Left colon (tissue), 2 donors: ENCODE measurements at places on chromosomes 1 and 21.

DNA sequence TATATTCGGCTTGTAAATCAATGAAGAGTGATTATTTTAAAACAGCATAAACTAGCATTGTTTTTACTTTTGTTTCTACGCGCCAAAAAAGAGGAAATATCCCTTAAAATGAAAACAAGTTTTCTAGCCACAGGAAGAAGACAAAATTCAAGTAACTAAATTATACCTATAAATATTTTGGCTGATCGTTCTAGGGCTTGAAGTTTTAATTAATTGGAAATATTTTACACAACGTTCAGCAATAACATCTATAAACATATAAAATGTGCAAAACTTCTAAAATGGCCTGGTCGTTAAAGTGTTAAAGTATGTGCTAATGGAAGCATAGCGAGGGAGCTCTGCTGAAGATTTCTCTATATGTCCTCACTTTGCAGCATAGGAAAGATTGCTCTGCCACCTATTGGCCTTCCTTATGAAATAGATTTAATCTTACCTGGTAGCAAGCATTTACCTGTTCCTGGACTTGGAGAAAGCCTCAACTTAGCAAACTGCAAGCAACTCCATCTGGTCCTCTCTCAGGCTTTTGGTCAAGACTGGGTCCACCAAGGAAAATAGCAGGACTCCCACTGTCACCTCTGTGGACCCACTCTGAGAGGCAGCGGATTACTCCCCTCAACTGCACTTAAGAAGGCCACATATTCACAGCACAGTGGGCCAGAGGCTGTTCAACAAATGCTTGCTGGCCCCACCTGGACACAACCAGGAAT is 351.3 kb upstream of the RUNX1 start:
- peak; percentile 7 for DNase-seq

DNA sequence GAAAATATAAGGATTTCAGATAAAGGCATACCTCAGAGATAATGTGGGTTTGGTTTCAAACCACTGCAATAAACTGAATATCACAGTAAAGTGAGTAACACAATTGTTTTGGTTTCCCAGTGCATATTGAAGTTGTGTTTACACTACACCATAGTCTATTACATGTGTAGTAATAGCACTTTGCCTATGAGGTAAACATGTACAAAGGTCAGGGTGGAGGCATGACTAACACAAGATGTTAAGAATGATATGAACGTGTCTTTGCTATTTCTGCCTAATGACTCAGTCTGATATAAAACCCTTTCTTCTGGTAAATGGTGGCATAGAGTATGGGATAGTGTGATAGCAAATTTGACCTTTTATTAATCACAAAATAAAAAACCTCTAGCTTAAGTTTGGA is 621.5 kb upstream of the ADGRL2 start:
- DNase-seq, result no peak

GRCh38 chr1:20390589-20391331 is 95.2 kb downstream of the CAMK2N1 start:
- DNase-seq, result no peak

DNA sequence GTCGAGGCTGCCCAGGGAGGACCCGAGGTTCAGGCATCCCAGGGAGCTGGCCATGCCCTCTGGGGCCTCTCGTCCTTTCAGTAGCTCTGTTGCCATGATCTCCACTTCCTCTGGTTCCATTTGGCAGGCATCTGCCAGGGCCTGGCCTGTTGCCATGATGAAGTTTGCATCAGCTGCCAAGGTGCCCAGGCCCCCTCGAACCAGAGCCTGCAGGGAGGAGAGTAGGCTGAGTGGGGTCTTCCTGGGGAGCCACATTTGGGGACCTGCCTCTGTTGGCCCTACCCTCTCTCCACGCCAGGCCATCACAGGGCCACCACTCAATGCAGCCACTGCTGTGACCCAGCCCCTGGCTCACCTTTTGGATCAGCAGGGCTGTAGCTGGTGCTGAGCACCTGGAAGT is 16.4 kb upstream of the KIF21B start:
- DNase-seq, result no peak

DNA sequence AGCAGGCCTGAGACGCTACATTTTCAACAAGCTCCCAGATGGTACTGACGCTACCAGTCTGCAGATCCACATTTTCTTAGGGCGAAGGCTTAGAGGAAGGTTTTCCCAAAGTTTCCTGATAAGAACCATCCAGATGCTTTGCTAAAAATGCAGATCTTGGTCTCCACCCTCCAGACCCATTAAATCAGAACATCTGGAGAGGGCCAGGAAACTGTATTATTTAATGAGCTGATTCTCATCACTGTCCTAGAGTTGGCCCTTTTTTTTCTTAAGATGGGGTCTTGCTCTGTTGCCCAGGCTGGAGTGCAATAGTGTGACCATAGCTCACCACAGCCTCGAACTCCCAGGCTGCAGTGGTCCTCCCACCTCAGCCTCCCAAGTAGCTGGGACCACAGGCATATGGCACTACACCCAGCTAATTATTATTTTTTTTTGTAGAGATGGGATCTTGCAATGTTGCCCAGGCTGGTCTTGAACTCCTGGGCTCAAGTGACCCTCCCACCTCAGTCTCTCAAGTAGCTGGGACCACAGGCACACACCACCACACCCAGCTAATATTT is 67.2 kb upstream of the EFHD2 start:
- no peak for DNase-seq

GRCh38 chr1:176208034-176208433 is 948 bp upstream of the COP1 start:
- DNase-seq, result peak; percentile 19

- DNase-seq, result no peak
These were observed 371.3 kb downstream of the VAV3 start for GRCh38 chr1:107593501-107594209.

GRCh38 chr1:177558372-177558771 is 387.6 kb downstream of the BRINP2 start:
- DNase-seq, result no peak

- DNase-seq, result peak; percentile 58
These were observed 15.6 kb downstream of the RD3 start for GRCh38 chr1:211476200-211476849.

- DNase-seq, result peak; percentile 52
These were observed 10.9 kb upstream of the C4BPB start for GRCh38 chr1:207077470-207078377.

- no peak for DNase-seq
These were observed 316.8 kb downstream of the PTBP2 start for GRCh38 chr1:97038410-97038809.

DNA sequence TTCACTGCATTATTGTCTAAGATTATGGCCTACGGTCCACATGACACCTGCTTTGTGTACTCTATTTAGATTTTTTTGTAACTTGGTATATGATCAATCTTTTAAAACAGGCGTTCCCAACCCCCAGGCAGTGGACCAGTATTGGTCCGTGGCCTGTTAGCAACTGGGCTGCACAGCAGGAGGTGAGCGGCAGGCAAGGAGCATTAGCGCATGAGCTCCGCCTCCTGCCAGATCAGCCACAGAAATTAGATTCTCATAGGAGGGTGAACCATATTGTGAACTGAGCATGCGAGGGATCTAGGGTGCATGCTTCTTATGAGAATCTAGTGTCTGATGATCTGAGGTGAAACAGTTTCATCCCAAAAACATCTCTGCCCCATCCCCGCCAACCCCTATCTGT is 228.4 kb upstream of the NR5A2 start:
- DNase-seq, result no peak

DNA sequence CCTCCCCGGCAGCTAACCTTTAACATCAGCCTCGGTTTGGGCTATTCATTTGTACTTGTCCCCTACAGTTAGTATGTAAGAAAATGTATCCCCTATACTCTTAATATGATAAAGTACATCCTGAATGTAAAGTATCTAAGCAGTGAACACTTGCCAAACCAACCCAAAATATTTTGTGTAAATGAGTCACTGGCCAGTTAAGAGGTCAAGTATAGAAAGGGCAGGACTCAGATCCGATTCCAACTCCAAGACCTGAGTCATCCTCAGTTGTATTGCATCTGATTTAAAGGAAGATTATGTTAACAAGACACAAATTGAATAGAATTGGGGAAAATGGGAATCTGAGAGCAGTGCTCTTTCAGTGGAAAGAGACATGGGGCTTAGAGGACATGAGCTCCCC is 84.4 kb downstream of the CD58 start:
- DNase-seq, result no peak

DNA sequence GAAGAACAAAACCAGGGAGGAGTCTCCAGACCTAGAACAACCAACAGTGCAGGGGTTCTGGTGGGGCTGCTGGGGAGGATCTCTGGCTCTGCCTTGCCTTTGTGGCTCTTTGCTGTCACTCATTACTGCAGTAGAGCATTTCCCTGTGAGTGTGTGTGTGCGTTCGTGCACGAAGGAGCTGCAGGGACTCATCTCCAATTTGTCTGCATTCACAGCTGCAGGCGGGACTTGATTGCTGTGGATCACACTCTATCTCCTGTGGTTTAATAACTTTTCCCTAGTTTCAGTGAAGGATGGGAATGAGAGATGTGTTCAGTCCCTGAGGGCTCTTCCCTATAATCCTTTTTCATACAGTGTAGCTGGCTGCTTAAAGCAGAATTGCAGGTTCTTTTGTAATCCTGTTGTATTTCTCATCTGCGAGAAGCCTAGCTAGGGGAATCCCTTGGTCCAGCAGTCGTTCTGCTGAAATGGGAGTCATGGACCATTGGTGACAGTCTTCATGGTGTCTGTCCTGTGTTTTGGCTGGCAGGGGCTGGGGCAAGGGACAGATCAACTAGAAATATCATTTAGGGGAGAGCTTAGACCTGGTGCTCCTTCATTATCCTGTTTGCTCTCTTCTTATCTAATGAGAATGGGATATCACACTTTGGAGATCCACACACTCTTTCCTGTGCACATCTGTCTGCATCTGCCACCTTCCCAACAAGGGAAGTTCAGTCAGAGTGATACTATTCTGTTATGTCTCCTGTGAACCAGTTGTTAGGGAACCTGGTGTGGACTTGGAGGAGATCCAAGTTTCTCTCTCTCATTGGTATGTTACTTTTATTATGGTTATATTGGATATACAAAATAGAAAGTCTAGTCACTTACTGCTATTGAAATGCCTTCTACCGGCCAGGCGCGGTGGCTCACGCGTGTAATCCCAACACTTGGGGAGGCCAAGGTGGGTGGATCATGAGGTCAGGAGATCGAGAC is 3.0 kb downstream of the PCP4L1 start:
- DNase-seq, result no peak

DNA sequence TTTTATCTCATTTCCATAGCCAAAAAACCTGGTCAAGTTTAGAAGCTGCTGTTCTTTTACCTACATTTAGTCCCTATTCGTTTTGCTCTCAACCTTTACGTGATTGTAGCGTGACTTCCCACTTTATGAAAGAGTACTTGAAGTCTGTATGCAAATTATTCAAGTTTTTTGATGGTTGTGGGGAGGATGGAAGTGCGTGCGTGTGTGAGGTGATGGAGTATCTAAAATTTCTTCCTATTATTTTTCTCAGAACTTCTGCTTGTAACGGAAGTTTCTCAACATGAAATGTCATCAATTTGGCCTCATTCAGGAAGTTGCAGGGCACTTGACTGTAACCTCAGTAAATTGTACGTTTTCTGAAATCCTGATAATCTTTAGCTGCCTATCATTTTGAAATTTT is 64.0 kb downstream of the SAMSN1 start:
- DNase-seq, result no peak

DNA sequence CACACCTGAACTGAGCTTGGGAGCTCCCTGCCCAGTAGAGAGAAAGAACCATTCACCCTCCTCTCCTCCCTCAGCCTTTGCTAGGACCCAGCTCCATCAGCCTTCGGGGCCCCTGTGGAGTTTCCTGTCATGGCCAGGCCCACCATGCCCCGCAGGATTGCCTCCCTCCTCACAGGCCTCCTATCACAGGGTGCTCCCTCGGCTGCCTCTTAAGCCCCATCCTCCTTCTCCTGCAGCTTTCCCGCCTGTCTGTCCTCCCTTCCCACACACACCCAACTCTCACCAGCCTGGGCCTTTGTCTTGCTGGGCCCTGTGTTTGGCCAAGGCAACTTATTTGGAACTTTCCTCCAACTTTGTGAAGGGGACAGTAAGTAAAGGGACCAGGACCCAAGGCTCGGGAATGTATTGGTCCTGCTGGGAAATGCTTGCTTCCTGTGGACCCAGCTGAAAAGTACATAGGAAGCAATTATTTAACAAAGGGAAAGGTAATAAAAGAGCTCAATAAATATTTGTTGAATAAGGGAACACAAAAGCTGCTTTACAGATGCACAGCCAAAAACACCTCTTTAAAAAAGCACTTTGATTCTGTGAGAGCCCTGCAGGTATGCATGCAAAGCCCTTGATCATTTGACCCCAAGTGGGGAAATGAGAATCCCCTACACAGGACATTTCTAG is 31.6 kb upstream of the TENT5C start:
- no peak for DNase-seq

GRCh38 chr1:48214820-48215219 is 7.7 kb upstream of the SLC5A9 start:
- DNase-seq, result no peak

- peak; percentile 64 for DNase-seq
These were observed 48.4 kb downstream of the SLC37A1 start for GRCh38 chr21:42561762-42562650.

- no peak for DNase-seq
These were observed 37.6 kb downstream of the TFF3 start for GRCh38 chr21:42277593-42277992.

DNA sequence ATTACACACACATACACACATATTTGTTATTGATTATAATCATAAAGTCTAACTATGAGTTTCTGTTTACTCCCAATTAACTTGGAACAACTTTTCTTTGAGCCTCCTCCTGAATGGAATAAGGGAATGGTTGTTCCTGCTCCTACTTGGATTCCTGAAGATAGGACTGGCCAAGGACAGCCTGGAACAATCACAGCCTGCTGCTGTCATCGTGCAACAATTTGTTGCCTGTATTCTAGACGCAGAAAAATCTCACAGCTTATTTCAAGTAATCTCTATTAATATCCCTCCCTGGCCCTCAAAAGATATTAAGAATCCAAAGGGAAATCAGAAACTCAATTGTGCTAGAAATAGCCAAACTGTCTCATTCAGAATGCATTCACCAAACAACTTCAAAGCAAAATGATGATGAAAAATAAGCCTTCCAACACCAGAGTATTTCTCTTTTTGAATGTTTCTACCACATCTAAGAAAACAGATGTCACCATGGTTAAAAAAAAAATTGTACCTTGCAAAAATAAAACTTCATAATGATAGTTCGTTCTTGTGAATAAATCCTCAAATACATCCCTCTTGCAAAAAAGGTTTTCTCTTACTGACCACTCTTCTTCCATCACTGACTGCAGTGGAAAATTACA is 30.9 kb downstream of the RCAN1 start:
- no peak for DNase-seq

DNA sequence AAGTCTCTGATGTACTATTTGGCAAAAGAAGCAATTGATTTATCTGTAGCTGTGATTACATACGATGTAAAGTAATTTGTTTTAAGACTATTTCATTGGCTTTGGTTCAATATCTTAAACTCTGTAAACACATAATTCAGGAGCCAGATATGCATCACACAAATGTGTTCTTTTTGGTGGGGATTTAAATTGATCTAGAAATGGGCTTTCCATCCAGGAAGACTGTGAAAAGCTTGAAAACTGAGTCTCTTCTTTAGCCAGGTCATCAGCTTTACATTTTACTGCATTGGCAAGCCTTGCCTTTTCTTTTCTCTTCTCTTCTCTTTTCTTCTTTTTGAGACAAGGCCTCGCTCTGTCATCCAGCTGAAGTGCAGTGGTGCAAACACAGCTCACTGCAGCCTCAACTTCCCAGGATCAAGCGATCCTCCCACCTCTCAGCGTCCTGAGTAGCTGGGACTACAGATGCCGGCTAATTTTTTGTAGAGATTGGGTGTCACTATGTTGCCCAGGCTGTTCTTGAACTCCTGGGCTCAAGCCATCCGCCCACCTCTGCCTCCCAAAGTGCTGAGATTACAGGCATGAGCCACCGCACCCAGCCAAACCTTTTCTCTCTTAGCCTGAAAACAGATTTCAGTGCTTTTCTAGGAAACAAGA is 1.4 kb downstream of the RCAN3 start:
- DNase-seq, result no peak
